ENCODE measurements at places on chromosomes 2 and 18. TPM values are rescaled to one million over a fixed set of nuclear protein-coding genes. Genes with fewer than 3 reads are reported as not detected.

GRCh38 chr2:215900843-215901242 is 112.5 kb downstream of the MREG start:
- DNase-seq = no peak

LAMA3 gene
- total RNA-seq = 1.4 TPM

DNA sequence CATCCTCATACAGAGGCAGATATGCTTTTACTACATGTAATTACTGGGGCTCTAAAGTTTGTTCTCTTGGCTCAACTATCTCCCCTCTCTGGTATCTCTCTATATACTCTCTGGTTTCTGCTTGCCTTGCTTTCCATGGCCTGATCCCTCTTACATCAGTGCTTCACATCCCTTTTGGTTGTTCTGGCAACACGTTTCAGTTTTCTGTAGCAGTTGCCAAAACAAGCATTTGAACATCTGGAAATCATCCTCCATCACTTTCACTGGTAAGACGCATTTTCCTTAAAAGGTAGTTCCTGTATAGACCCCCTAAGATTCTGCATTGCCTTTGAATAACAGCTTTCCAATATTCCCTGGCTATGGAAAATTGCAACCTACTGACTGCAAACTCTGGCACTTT is 25.9 kb downstream of the COL5A2 start:
- DNase-seq = no peak

GRCh38 chr2:81299841-81300240 is 995.3 kb upstream of the LRRTM1 start:
- no peak for DNase-seq

UCN gene
- total RNA-seq = 1.1 TPM

- no peak for DNase-seq
These were observed 2.2 kb downstream of the EMILIN1 start for GRCh38 chr2:27080603-27080936.

DNA sequence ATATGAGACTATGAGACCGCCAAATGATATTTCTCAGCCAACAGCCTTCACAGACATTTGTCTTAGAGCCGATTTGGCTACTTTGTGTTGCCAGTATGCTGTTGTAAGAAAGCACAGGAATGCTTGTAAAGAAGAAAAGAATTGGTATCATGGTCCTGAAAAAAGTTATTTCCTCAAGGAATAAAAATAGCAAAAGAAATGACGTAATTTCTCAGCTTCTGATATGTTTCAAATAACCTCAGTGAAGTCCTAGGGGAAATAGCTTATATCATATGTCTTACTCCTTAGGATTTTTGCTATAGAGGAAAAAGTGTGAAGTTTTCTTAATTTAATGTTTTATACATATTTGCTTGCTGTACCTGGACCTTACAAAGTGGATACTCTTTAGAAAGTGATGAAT is 23.0 kb downstream of the SCN1A start:
- DNase-seq = no peak

DNA sequence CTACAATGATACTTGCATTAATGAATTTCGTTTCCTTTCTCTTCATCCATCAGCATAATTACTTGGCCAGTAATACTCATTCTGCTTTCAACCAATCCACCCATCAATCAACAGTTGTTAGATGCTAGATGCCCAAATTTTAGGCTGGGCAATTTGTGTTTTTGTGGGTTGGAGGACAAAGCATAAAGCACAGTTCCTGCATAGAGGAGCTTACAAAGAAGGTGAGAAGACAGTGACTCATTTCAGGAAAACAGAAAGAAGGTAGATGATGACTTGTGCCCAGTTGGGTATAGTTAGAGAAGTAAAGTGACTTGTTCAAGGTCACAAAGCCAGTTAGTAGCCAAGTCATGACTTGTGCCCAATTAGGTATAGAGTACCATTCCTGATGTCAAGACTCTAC is 1186.8 kb upstream of the CELF4 start:
- DNase-seq = no peak

CDH2 gene
- 200 TPM for total RNA-seq

ALK gene
- total RNA-seq = 0.78 TPM
